ENCODE measurements at places on chromosomes 1 and 21.

DNA sequence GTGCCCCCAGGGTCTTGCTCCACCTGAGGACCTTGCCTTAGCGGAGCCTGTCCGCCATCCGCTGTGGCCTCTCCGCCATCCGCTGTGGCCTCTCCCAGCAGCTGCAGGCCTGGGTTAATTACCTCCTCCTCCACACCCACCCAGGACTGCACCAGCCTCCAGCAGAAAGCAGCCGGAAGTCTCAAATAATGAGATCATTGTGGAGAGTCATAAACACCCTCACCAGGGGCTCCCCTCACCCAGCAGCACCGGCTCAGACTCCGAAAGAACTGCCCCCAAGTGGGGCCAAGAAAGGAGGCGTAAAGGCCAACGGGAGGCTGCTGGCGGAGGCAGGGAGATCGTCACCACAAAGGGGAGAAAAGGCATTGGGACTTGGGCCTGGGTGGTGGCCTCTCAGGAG, 10.7 kb upstream of the GPR153 start:
- peak; percentile 50 for DNase-seq

DNA sequence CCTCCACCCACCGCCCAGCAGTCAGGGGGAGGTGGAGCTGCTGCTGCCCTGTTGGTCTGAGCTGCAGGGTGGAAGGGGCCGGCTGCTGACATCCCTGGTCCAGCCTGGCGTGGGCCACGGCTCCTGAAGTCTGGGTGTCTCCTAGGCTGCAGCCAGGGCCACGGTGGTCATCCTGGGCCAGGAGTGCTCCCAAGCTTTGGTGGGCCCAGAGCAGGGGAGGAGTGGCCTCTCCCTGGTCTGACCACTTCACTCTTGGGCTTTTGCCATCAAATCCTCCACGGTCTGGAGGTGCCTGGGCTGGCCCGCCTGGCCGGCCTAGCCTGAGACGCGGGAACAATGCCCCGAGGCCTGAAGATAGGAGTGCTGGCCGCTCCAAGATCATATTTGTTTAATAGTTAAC, 5.8 kb downstream of the PRDM16 start:
- DNase-seq, result no peak

- DNase-seq, result no peak
Measured at GRCh38 chr21:39882151-39882838, 15.1 kb downstream of the PCP4 start.

GRCh38 chr1:227766015-227766634, 30.9 kb downstream of the SNAP47 start:
- peak; percentile 97 for DNase-seq

DNA sequence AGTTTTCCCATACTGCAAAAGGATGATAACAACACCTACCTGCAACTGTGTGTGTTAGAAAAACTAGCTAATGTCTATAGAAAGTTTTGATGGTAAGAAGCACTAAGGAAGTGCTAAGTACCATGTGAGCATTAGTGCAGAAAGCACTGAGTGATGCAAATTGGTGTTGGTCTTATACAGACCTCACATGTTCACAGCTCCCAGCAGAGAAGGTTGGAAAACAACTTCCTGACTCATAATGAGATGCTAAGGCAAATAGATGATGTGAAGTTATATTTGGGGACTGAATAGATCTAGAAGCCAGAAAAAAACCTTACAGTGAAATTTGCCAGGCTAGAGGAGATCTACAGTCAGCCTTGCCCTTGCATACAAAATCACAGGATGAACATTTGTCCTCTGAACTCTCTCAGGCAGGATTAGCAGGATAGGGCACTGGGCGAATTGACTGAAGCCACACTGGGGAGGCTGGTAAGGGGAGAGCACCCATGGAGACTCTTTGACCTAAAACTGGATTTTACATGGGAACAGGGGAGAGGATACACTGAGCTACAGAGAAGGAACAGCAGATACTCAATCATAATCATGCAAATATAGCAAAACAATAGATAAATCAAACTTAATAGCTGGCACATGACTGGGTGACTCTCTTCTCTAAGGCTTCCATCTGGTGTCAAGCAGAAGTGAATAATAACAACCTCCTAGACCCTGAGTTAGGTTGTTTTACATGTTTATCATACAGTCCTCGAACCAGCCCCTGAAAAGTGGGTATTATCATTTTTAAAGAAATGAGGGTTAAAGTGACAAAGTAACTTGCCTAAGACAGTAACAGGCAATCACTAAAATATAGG, 61.3 kb downstream of the ASTN1 start:
- no peak for DNase-seq

- no peak for DNase-seq
Measured at GRCh38 chr1:234866007-234866866, 256.3 kb upstream of the IRF2BP2 start.

DNA sequence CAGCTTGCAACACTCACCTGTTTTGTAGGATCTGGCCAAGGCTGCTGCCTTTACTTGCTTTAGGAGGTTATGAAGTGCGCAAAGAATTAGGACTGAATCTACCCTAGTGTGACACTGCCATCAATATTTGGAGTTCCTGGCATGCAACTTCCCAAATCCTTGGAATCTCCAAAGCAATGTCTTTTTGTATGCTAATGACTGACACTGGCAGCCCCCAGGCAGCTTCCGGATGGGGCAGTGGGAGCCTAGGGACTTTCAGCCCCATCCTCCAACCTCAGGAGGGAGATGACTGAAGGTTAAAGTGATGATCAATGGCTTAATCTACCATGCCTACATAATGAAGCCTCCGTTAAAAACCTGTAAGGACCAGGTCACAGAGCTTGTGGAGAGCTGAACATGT, 5.5 kb downstream of the RCC2 start:
- no peak for DNase-seq

- DNase-seq, result no peak
Measured at GRCh38 chr1:219439376-219439775, 173.5 kb downstream of the ZC3H11B start.

DNA sequence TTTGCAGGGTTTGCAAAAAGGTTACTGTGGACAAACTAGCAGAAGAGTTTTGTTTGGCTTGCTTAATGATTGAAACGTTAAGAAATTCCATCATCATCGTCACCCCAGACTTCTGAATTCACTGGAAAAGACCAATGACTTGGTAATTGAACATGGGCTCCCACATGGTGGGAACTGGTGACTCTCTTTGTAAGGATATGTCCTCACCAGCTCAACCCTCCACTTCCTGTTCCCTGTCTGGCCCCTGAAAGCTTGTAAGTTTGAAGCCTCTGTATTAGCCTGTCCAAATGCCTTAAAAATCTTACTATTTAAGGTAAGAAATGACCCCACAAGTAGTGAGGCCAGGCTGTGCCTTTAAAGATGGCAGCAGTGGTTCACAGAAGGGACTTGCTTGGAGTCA, 9.7 kb downstream of the SYT6 start:
- DNase-seq, result no peak

DNA sequence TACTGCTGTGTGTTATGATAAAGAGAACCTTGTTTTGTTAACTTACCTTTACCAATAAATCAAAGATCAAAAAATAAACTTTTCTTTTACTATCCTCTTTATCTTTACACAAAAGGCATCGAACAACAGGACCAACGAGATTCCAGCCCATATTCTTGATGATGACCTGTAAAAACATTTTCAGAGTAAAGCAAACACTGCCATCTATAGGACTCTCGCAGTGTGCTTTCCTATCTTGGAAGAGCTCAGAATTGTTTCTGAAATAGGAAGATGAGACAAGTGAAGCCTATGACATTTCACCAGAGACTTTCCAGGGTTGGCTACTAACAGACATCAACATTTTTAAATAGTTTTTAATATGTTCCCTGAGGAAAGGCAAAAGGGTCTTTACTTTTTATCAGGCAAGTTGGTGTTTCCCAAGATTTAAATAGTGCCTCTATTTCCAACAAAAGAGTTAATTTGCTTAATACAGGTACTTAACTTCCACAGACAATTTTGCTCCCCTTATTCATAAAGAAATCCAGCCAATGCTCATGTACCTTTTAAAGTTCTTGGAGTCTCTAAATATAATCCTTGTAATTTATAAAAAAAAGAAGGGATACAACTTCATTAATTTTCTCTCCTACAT, 7.3 kb downstream of the GLMN start:
- peak; percentile 25 for DNase-seq

DNA sequence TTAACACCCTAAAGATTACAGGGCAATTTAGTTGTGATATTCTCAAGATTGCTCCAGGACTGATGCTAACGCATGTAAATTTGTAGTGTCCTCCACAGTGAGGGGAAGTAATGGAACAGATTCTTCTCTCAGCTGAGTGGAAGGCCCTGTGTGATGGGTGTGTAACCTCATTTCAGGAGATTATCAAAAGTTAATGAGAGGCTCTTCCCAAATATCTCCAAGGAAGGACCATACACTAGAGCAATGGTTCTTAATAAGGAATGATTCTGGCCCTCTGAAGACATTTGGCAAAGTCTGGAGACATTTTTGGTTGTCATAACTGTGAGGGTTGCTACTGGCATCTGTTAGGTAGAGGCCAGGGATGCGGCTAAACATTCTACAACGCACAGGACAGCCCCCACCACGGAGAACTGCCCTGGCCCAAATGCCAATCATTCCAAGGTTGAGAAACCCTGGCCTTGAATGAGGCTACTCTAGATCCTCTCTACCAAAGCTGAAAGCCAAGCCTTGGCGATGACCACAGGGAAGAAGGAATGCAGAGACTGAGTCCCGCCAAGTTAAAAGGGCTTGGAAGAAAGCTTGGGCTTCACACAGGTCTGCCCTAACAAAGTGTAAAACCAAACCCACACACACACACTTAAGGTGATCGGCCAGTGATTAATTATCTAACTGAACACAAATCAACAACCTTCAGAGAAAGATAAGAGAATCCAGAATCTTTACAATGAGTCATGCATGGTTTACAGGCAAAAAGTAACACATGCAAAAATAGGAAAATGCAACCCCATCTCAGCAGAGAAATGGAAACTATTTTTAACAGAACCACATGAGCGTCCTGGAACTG, 135.8 kb downstream of the SYF2 start:
- DNase-seq, result no peak

GRCh38 chr1:115929881-115930280, 46.4 kb upstream of the SLC22A15 start:
- no peak for DNase-seq

DNA sequence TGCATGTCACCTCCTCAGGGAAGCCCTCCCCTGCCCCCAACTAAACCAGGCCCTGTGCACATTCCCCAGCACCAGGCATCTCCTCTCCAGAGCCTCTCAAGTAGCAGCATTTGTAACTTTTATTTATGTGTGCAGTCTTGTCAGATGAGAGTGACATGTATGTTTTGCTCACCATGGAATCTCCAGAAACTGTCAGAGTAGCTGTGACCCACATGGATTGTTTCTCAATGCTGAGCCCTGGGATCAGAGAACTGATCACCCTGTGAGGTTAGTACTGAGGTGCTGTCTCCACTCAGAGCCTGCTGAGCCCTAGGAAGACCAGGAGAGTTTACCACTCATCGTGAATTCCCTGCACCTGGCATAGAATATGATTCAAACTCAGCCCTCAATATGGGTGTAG, 190.9 kb upstream of the EDN2 start:
- DNase-seq, result no peak
